Lung (tissue), 17 donors: ENCODE measurements at places on chromosomes 3 and 15.

GRCh38 chr3:29389362-29389761 is 108.5 kb downstream of the RBMS3 start:
- H3K4me3 ChIP-seq: no peak overlapping the region
- no peak for DNase-seq
- H3K27ac ChIP-seq: no peak overlapping the region
- no peaks in the 10 kb centered on the region for H3K36me3 ChIP-seq
- H3K4me1 ChIP-seq: no peaks in the 10 kb centered on the region

- no peak for DNase-seq
- H3K27me3 ChIP-seq: no peaks in the 10 kb centered on the region
- no peak overlapping the region for H3K4me3 ChIP-seq
- H3K4me1 ChIP-seq: peaks cover 6% of the 10 kb centered on the region
- H3K27ac ChIP-seq: no peak overlapping the region
- H3K36me3 ChIP-seq: no peaks in the 10 kb centered on the region
Measured at GRCh38 chr3:58044691-58045483, 36.7 kb downstream of the FLNB start.

GRCh38 chr3:124517306-124517705 is 212.9 kb upstream of the UMPS start:
- H3K27me3 ChIP-seq: no peaks in the 10 kb centered on the region
- peak; percentile 20 for DNase-seq
- no peak overlapping the region for H3K4me3 ChIP-seq
- H3K27ac ChIP-seq: no peak overlapping the region
- peaks cover 2% of the 10 kb centered on the region for H3K36me3 ChIP-seq

GRCh38 chr3:129419476-129419875 is 9.0 kb downstream of the EFCAB12 start:
- H3K27me3 ChIP-seq: no peaks in the 10 kb centered on the region
- H3K36me3 ChIP-seq: no peaks in the 10 kb centered on the region
- H3K4me3 ChIP-seq: no peak overlapping the region
- no peak overlapping the region for H3K27ac ChIP-seq
- peaks cover 12% of the 10 kb centered on the region for H3K4me1 ChIP-seq

DNA sequence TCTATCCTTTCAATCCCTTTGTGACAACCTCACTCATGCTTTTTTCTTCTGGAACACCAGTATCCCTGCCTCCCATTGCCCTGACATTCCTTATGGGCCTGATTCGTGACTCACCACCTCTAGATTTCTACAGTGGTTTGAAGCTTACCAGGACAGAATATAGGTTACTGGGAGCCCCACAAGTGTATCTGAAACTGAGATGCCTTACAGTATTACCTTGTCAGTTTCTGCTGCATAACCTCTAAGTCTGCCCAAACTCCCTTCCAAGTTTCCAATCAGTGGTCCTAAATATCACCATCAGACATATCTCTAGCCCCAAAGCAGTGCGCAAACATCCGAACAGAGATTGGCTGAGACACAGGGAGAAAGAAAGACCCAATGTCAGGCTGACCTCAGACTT is 5.6 kb downstream of the CPB1 start:
- DNase-seq: no peak
- no peaks in the 10 kb centered on the region for H3K27me3 ChIP-seq
- no peaks in the 10 kb centered on the region for H3K36me3 ChIP-seq
- H3K27ac ChIP-seq: no peak overlapping the region

GRCh38 chr15:48703544-48703943 is 58.0 kb upstream of the FBN1 start:
- no peaks in the 10 kb centered on the region for H3K4me1 ChIP-seq
- no peak for DNase-seq
- no peak overlapping the region for H3K27ac ChIP-seq

DNA sequence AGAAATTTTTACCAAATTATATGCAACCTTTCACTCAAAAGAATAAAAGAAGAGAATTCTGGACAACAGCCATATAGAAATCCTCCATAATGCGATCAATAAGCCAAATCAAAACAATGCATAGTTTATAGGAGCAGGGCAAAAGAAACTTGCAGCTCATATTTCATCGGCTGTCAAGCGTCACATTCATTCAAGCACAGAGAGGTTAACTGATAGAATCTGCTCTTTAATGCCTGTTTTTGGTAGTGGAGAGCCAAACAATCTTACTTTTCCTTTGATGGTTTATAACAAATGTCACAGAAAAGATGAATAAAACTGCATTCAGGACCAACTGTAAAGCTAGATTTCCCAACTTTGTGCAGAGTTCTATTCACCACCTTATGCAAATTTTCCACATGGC is 35.4 kb downstream of the PRTG start:
- no peaks in the 10 kb centered on the region for H3K36me3 ChIP-seq
- H3K4me1 ChIP-seq: no peaks in the 10 kb centered on the region
- no peak overlapping the region for H3K27ac ChIP-seq
- no peak overlapping the region for H3K4me3 ChIP-seq
- no peaks in the 10 kb centered on the region for H3K27me3 ChIP-seq
- no peak for DNase-seq

GRCh38 chr15:101541501-101542292 is 52.2 kb upstream of the PCSK6 start:
- H3K4me3 ChIP-seq: no peak overlapping the region
- no peaks in the 10 kb centered on the region for H3K36me3 ChIP-seq
- peaks cover 7% of the 10 kb centered on the region for H3K4me1 ChIP-seq
- no peak overlapping the region for H3K27ac ChIP-seq

DNA sequence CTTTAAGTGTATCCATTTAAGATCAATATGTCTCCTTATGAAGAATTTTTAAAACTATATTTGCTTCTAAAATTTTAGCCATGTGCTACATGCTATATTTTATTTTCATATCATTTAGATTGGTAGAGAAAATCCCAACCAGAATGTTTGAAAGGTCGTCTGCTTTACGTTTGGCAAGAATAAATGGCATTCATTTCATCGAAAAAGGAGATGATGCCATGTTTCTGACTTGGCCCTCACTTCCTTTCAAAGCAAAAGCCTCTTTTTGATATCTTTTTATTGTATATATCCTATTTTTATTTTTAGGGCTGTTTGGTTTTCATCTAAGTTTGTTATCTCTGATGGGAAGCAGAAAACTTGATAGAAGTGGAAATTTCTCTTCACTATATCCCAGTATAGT is 176.2 kb downstream of the PLCL2 start:
- no peaks in the 10 kb centered on the region for H3K4me1 ChIP-seq
- DNase-seq: no peak
- H3K27ac ChIP-seq: no peak overlapping the region
- no peaks in the 10 kb centered on the region for H3K36me3 ChIP-seq
- no peaks in the 10 kb centered on the region for H3K27me3 ChIP-seq
- no peak overlapping the region for H3K4me3 ChIP-seq

DNA sequence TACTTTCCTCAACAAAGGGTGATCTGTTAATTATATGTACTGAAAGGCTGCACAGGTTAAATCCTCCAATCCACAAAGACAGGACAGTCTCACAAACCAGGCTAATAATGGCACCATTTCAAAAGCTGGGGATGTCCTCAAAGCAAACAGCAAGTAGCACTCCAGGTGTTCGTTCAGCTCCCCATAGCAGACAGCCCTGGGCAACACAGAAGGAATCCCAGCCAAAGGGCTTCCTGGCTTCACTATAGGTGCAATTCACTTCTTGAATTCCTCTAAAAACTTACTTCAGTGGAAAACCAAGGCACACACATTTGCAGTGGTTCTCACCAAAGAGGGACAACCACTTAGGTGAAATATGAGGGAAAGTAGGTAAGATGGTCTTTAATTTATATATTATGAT is 166.7 kb downstream of the CTNNB1 start:
- DNase-seq: no peak
- H3K27me3 ChIP-seq: no peaks in the 10 kb centered on the region
- no peaks in the 10 kb centered on the region for H3K36me3 ChIP-seq
- no peaks in the 10 kb centered on the region for H3K4me1 ChIP-seq

DNA sequence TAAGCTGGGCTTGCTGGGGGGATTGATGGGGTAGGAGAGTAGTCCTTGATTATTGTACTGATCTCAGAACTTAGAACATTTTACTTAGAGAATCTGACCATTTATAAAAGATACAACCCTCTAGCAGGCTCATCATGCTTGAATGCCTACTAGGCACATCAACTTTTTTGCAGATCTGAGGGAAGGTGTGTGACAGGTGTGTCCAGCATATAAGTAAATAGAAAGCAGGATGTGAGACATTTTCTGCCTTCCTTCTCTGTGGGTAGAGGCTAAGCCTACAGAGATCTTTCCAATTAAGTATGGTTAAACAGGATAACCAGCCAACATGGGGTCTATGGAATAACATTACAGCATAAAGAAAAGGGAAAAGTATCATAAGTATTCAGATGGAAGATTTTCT is 159.1 kb downstream of the AKAP13 start:
- H3K36me3 ChIP-seq: peaks cover 7% of the 10 kb centered on the region
- H3K27ac ChIP-seq: no peak overlapping the region
- no peak for DNase-seq
- no peaks in the 10 kb centered on the region for H3K27me3 ChIP-seq
- H3K4me1 ChIP-seq: peaks cover 25% of the 10 kb centered on the region

DNA sequence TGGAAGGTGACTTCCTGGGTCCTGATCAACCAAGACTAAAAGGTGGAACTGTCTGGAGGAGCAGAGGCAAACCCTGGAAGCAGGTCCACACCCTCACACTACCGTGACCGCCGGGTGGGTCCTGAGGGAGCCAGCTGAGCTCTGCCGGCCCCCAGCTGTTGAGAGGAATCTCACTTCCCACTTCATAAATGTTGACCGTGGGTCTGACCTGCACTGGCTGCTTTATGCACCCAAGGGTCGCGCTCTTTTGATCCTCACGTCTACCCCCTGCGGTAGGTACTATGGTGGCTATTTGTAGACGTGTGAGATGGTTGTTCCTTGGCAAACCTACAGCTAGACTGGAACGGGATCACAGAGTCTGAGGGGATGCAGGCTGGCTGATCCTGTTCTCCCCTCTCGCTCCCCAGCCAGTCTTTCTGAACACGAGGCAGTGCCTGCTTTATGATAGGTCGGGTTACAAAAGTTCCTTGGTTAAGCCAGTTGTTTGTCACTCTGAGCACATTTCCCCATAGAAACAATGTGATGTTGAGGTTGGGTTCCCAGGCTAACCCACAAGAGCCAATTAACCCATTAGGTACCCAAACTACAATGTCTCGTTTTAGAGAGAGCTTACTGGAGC is 113.0 kb upstream of the ETV5 start:
- peaks cover 2% of the 10 kb centered on the region for H3K4me1 ChIP-seq
- H3K36me3 ChIP-seq: no peaks in the 10 kb centered on the region
- no peak overlapping the region for H3K4me3 ChIP-seq
- H3K27ac ChIP-seq: no peak overlapping the region
